ENCODE measurements at places on chromosomes 11 and 22.
A peak's percentile ranks its signal among the peaks of the same experiment; 100 is the strongest.

GRCh38 chr22:45154383-45154782 is 9.3 kb upstream of the NUP50 start:
- DNase-seq: no peak

DNA sequence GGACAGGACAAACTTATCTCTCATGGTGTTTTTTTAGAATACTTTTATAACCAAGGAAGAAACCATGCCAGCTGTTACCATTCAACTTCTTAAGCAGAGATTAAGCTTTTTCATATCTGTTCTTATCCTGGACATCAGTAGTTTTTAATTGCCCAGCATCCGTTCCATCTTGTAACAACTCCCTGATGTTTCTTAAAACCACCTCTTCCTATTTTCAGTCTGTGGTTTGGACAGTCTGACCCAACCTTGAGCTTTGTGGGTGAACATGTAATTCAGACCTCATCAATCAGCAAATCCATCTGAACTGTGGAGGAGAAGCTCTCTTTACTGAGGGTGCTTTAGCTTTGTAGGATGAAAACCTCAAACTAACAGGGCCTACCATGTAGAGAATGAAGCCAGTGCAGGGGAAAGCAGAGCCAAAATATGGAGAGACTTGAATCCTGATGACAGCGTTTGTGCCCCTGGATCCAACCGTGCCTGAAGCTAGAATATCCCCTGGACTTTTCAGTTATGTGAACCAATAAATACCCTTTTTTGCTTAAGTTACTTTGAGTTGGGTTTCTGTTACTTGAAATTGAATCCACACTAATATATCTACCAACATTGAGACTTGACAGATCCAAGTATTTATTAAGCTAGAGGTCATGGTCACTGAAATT is 9.4 kb downstream of the TUG1 start:
- no peak for DNase-seq

- DNase-seq: no peak
These were observed 13.1 kb downstream of the MED19 start for GRCh38 chr11:57698843-57699365.

DNA sequence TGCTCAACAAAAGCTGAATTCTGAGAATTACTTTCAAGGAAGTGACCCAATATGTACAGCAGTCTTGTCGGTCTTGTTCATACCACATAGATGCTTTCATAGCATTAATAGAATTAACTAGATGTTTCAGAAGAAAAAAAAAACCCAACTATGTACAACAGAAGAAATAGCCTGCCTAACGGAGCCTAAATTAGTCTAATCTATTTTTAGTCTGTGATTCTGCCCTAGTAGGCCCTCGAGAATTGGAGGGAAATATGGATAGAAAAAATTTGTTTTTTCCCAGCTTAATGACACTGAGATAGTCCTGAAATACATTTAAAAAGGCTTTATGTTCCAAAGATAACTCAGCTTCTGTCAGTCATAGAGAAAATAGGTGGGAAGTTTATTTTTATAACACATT is 17.1 kb upstream of the TRPC6 start:
- no peak for DNase-seq

DNA sequence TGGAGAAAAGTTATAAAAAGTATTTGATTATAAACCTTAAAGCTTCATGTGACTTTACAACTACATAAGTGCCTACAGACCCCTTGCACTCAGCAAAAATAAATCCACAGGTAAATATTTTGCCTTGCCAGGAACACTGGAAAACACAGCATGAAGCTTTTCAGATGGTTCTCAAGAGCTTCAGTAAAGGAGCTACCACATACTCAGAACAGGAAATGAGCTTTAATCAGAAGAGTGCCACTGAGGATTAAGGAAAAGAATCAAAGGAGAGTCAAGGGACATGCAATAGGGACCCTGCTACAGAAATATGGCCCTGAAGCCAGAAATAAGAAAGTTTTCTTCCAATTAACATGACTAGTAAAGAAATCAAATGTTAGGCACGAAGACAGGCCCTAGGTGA is 1.2 kb downstream of the CASP1 start:
- no peak for DNase-seq

GRCh38 chr11:15229069-15229468 is 114.3 kb downstream of the INSC start:
- DNase-seq: no peak

- no peak for DNase-seq
These were observed 18.8 kb upstream of the USP47 start for GRCh38 chr11:11822946-11823345.

DNA sequence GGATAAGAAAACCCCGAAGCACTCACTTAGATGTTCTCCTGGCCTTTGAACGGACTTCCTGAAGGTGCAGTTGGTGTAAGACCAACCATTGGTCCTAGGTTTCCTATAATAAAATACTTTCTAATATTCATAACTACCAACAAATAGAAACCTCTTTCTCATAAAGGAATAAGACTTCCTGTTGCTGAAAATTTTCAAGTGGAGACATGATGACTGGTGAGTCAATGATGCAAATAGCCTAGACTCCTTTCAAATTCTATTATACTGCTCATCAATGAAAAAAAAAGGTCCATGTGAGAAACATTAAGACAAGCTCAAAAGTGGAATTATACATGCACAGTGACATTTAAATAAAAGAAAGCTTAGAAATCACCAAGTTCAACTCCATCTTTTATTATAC is 862.8 kb downstream of the FAM181B start:
- no peak for DNase-seq

- DNase-seq: peak; percentile 43
These were observed 22.4 kb upstream of the MPPED2 start for GRCh38 chr11:30608534-30608933.

DNA sequence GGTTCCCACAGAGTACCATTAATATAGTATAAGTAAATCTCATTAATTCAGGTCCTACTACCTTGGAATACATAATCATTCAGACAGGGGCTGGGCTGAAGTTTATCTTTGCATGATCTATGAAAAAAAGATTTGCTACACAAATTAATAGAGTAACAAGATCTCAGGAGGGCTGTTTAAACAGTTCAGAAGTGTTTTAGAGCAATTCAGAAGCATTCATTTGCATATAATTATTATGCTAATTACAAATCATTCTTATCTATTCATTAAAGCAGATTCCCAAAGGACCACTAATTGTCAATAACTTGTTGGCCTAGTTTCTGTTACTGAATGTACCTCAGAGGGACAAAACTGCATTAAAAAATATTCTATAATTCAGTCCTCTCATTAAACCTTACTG is 40.5 kb downstream of the PITPNB start:
- no peak for DNase-seq

DNA sequence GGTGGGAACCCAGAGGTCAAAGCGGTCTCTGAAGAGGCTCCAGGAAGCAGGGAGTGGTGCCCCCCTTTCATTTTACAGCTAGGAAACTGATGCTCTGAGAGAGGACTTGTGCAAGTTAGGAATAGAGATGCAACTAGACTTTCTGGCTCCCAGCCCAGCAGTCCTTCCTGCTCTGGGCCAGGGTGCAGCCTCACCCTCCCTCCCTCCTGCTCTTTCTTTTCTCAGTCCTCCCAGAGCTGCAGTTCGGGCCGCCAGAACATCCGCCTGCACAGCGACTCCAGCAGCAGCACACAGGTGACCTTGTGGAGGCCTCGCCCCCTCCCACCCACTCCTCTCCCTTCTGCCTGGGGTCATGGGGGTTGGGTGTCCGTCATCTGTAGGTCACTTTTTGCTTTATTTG is 51.5 kb downstream of the LHFPL7 start:
- DNase-seq: no peak

GRCh38 chr11:92765082-92765840 is 204.2 kb upstream of the MTNR1B start:
- DNase-seq: no peak

GRCh38 chr11:44203270-44204043 is 106.5 kb downstream of the ALX4 start:
- no peak for DNase-seq

- DNase-seq: no peak
These were observed 85.3 kb downstream of the GAB2 start for GRCh38 chr11:78332174-78332866.

DNA sequence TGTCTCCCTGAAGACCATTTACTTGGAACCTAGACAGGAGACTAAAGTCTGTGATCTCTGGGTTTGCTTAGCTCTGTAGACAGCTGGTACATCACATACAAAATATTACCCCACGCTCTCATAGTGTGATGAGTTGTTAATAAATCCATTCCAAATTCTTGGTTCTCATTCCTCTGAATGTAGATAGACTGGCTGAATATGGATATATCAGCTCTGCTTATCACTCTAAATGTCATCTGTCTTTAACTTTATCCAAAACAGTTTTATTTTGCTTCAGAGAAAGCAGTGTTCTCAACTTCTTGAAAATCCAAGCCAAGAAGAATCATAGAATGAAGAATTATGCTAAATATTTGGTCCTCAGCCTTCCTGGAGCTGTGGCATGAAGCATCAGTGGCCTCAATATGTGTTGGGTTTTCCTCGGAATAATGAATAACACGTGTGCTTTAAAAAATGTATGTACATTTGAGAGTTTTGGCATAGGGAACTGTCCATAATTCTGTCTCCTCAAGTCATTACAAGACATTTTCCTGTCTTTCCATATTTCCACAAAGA is 10.5 kb upstream of the LDLRAD3 start:
- DNase-seq: no peak

GRCh38 chr11:128428935-128429334 is 158.4 kb downstream of the ETS1 start:
- DNase-seq: no peak

DNA sequence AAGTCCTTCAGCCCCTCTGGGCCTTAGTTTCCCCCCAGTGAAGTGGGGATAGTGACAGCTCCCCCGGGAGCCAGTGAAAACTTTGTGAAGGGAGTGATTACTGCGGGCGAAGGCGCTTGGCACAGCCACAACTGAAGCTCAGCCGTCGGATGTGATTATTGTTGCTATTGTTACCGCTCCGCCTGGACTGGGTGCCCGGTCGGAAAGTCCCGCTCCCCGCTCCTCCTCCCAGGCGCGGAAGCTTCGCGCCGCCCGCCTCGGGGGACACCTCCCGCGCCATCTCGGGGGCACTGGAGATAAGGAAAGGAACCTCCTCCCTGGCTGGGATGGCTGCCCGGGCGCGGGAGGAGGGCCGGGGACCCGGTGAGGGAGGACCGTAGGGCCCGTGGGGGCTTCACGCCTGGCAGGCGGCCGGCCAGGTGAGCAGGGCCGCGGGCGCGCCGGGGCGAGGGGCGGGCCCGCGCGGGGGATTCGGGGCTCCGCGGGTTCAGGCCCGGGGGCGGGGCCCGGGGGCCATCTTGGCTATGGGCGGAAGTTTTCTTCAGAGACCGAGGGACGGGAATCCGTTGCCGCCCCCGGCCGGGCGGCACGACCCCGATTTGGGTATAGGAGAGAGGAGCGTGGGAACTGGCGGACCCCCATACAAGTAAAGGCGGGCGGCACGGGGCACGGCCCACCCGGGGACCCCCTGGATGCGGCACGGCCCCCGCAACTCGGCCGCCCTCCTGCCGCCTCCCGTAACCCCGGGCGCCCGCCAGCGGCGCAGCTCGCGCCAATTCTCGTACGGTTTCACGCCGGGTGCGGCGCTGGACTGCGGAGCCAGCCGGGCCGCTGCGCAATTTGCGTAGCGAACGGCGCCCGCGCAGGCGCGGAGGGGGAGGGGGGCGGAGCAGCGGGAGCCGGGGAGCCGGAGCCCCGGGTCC is at the start of gene GPR137:
TSS of gene GPR137 (plus strand) at position 887 of the 923 bp plus-strand sequence. CDS start 677 bp downstream, outside the sequence.
- DNase-seq: peak; percentile 66

DNA sequence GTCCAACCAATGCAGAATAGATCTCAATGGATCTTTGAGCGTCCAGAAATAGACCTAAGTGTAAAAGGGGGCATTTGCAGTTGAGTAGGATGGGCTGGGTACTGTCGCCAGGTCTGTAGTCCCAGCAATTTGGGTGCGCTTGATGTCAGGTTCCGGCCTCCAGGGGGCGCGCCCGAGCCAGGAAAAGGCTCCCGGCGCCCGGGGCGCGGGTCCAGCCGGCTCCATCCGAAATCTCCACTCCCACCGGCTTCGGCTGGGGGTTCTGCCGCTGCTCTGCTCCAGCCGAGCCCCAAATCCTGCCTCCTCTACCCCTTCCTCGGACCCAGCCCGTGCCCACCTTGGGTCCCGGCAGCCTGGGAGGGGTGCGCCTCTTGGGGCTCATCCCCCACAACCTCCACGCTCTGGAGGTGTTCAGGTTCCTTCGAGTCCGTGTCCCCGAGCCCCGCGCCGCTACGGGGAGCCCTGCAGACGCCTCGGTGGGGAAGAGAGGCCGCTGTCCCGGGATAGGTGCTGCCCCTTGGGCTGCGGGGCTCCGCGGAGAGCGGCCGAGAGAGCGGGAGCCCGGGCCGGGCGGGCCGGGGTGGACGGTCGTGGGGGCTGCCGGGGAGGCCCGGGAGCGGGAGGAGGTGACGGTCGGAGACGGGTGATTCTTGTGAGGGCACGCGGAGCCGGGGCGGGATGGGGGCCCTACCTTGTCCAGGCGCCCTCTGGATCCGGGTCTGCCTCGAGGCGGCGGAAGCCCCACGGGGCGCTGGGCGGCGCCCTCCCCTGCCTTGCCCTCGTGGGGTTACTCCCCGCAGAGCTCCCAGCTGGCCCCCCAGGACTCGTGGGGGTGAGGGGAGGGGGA is 13.0 kb upstream of the CYB5R3 start:
- DNase-seq: peak; percentile 66

DNA sequence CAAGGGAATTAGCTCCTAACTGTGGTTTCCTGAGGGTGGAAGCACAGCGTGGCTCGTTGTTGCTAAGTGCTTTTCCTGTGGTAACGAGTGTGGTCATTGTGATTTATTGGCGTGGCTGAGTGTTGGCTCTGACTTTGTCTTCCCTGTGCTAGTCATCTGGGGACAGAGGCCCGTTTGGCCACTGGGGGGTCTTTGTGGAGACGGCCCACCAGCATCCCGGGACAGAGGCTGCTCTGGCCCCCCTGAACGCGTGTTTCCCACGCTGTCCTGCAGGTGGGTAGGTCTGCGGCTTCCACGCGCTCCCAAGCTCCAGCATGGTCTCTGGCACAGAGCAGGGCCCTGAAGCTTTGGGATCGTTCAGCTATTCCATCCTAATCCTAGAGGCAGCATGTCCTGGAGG is 1040.0 kb downstream of the TBC1D22A start:
- no peak for DNase-seq

DNA sequence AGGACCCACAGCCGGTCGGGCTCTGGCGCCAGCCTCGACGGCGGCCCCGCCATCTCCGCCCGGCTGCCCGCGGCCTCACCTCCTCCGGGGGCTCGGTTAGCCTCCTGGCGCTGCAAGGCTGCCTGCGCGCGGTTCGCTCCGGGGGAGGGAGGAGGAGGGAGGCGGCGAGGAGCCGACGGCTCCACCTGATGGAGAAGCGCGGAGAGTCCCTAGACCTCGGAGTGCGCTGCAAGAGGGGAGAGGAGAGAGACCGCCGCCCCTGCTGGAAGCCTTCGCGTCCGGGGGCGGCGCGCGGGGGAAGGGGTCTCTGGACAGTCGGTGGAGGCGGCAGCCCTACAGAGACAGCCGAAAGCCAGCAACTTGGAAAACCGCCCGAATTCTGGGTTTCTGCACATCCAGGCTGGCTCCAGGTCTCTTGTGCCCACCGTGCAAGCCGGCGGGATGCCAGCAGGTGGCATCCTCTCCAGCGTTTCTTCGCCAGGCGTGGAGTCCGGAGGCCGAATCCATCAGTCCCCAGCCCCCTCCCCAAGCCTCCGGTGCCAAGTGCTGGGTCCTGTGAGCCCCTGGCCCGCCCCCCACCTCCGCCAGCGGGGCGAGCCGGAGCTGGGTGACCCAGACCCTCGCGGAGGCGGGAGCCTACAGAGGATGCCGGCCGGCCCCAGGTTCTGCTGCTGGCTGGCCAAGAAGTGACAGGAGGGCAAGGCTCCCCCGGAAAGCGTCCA is 2.9 kb upstream of the KIRREL3 start:
- peak; percentile 90 for DNase-seq
